CD4-positive, alpha-beta memory T cell (primary cell): ENCODE measurements at places on chromosomes 1 and 21.
A peak's percentile ranks its signal among the peaks of the same experiment; 100 is the strongest.

DNA sequence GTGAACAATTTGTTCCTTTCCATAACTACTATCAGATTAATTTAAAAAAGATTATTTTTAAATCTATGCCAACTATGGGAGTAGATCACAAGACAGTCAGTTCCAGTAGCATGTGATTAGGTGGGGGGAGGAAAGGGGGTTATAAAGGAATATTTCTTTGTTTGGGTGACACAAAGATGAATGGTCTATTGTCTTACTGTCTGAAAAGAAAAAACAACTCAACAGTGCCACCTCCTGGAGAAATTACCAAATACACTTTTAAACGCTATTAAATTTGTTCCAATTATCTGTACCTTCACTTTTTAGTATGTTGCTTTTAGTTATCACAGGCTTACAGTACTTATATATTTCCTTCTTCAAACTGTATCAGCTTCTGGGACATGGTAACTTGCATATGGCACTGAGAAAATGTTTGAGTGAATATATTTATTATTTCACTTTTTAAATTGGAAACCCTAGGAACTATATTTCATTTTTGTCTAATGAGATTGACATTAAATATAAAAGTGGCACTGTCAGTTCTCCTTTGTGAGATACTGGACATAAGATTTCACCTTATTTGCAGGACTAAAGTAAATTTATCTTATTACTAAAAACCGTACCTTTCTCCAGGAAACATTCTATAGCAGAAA, 1.7 kb upstream of the SORT1 start:
- peak; percentile 56 for DNase-seq

DNA sequence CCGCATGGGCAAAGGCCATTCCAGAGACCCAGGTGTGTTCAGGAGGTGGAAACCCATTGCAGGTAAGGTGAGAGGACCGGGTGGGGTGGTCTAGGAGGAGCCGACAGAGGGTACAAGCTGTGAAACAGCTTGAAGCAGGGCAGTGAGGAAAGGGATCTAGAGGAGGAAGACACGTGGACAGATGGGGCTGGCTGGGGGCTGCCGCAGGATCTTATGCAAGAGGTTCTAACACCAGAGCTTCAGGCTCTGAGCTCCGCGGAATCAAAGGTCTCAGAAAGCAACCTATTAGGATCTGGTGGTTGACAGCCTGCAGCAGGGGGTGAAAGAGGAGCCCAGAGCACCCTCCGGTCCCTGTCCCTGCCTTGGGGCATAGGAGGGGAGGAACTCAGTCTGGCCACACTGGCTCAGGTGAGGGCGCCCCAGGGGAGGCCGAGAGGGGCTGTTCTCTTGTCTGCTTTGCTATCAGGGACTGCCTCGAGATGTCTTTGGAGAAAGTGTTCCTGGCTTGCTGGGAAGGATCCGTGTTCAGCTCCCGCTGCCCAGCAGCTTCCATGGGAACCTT, 1.9 kb downstream of the TFF1 start:
- no peak for DNase-seq

GRCh38 chr1:3319874-3320245, 134.6 kb upstream of the ARHGEF16 start:
- peak; percentile 10 for DNase-seq

- DNase-seq, result no peak
Measured at GRCh38 chr1:161188381-161188780, 10.5 kb downstream of the ADAMTS4 start.

DNA sequence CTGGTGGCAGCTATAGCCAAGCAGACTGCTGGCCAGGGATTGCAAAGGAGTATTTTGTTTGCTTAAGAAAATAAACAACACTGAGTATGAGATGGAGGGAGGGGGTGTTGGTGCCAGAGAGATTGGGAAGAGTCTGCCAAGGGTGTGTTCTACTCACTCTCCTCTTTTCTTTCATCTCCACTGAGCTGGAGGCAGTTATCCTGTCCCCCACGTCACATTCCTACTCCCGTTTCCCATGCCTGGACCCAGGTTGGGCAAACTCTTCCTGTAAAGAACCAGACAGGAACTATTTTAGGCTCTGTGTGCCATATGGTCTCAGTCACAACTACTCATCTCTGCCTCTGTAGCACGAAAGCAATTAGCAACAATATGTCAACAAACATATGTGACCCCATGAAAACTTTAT, 1.4 kb upstream of the IL24 start:
- no peak for DNase-seq

- no peak for DNase-seq
Measured at GRCh38 chr1:16521288-16521583, 7.2 kb upstream of the RNU1-1 start.

DNA sequence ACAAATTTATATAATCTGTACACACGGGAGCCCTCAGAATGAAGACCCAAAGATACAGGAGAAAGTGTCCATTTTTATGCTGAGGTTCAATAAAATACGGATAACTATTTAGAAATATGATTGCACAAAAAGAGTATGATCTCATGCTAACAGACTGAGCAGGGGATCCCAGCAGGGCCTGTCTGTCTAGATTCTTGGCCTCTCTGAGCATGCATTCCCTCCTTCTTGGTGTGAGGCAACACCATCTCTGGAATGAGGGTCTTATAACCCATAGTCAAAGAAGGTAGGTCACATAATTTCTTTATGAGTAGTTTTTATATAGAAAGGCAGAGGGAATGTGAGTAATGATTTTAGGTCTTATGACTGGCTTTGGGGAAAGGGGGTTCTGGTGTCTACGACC, 5.4 kb downstream of the PRMT6 start:
- DNase-seq, result no peak

DNA sequence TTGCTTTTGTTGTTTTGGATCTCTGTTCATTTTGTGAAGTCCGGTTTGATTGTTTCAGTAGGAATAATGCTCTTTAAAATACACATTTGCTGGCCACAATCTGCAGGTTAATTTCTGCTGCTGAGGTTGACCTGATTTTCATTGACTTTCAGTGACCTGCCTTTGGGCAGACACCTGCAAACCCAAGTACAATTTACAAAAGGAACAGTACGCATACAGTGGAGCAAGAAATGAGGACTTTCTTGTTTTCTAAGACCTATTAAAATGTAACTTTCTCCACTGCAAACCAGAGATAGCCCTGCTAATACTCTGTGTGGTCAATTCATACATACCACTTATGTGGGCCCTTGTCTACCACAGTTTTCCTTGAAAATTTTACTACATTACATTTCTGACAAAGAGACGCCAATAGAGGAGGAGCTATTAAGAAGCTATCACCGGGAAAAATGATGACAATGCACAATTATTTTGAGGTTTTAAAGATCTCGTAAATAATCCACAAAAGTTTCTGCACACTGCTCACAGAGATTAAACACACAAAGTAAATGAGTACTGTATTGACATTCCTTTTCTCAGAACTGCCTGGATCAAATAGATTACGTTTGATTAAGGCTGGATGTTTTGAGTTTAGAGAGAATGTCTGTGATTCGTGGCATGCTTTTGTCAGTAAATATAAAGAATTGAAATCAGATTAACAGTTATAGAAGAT, 141.9 kb downstream of the SDCCAG8 start:
- DNase-seq, result no peak

DNA sequence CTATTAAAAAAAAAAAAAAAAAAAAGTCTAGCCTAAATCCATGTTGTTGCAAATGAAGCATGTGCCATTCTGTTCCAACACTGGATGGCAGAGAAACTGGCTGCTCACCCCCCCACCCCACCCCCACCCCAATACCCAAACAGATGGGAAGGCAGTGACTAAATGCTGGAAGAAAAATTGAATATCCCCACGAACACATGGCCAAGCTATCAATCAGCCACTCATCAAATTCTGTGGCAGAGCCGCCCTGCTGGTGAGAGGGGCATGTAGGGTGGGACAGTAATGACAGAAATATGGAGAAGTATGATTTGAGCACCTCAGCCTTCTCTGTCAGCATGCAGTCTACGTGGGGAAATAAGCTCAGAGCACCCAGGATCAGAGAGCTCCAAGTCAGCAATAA, 34.1 kb downstream of the OPTC start:
- no peak for DNase-seq

- no peak for DNase-seq
Measured at GRCh38 chr1:185834371-185834905, 100.2 kb downstream of the HMCN1 start.

- peak; percentile 36 for DNase-seq
Measured at GRCh38 chr1:223189903-223190724, 47.1 kb upstream of the TLR5 start.

GRCh38 chr1:52028328-52028727, 5.3 kb downstream of the KTI12 start:
- no peak for DNase-seq

- DNase-seq, result no peak
Measured at GRCh38 chr1:18088077-18088594, 19.5 kb upstream of the IGSF21 start.

DNA sequence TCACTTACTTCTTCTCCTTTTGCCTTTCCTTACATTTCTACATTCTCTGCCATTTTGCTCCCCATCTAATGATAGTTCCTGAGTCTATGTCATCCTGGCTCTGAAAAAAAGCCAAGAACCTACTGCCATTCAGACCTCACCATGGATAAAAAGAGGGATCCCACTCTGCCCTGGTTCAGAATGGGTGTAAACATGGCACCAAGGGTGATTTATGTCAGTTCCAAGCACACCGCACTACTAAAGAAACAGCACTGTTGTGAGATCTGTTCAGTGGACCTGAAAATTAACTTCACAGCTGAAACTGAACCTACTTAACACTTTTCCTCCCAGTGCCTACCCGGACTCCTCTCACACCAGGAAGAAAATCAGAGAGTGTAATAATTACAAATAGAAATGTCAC, 72.3 kb upstream of the NTPCR start:
- no peak for DNase-seq

DNA sequence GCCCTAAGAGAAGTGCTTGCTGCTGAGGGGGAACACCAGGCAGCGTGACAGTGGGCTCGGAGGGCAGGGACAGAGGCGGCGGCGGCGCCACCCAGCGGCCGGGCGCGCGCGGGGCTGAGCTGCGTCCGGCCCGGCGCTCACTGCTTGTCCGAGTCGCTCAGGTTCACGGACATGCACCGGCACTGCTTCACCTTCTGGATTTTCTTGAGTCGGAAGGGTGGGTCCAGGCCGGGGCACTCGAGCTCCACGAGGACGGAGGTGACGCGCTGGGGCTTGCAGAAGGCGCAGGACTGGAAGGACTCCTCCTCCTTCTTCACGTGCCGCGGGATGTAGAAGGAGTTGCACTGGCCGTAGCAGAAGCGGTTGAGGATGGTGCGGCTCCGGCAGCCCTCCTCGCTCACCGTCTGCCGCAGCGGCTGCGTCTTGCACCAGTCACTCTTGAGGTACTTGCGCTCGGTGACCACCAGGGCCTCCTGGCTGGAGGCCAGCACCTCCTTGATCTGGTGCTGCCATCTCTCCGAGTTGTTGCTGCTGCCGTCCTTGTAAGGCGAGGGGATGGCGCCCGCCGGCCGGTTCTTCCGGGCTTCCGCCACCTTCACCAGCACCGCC, 119.0 kb downstream of the GREM2 start:
- DNase-seq, result peak; percentile 31

GRCh38 chr1:241470361-241470760, 49.2 kb downstream of the FH start:
- DNase-seq, result no peak

DNA sequence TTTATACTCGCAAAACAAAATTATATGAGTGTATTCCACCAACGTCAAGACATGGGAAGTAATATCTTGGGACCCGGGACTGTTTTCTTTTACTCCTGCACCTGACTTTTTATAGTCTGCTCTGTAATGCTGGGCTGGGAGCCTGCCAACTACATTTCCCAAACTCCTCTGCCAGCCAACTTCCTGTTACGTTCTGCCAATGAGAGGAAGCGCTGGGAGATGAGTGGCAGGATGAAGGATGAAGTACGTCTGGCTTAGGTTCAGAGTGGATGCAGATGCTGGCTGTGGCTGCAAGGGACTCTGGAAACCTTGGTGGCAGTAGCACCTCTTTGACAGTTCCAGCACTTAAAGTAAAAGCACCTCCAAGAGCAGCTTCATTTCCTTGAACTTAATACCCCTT, 59.6 kb downstream of the USP24 start:
- no peak for DNase-seq

GRCh38 chr1:244957525-244957924, 93.2 kb upstream of the HNRNPU start:
- no peak for DNase-seq

DNA sequence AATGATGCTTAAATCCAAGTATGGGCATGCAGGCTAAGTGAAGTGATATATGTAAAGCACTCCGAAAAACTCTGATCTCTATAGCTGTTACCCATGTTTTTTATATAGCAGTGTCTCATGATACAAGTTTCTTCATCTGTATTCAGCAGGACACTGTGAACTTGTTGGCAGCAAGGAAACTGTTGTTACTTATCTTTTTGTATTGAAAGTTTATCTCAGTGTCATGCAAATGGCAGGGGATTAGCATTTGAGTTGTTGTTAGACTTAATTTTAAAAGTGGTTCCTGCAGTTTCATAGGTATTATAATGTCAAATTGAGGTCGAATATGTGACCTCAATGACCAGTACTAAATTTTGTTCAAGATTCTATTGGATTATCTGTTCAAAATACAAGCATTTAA, 47.9 kb downstream of the NCAM2 start:
- DNase-seq, result no peak

DNA sequence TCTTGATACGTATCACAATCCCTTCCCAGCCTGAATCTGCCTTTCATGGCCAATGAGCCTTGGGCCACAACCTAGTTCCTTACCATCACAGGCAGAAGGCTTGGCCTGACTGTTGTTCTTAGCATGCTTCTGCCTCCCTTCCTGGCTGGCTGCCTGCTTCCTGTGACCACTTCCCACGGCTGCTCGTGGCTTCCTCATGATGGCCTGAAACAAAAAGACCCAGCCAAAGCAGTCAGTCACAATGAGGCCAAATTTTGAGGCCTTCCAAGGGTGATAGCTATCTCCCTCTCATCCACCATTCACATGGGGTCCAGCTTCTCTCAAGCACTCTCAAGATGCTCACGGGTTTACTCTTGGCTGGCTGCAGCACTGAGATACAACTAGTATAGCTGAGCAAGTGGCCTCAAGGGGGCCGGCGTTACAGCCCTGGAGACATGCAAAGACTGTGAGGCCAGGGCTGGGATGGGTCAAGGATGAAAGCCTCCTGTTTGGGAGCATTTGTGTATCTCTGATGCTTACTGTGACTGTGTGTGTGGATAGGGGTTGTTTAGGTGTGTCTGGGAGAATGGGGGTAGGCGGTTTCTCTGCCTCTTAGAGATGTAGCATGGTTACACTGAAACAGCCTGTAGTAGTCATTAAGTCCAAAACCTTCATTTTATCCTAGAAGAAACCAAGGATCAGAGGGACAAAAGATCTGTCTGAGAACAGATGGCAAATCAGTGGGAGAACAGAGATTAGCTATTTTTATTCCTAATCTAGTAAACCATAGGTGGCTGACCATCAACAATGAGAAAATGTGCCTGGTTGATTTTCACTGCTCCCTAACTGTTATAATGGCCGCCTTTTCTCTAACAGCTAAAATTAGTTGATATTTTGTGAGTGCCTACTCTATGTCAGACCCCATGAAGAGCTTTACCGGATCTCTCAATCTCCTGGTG, 5.4 kb upstream of the TOE1 start:
- DNase-seq, result no peak
